Naive B cell (primary cell): ENCODE measurements at places on chromosomes 13 and 19. TPM values are rescaled to one million over a fixed set of nuclear protein-coding genes. Genes with fewer than 3 reads are reported as not detected.
A peak's percentile ranks its signal among the peaks of the same experiment; 100 is the strongest.

FGF14 gene
- not detected for polyA plus RNA-seq

CGB5 gene
- not detected for polyA plus RNA-seq

TLE2 gene
- not detected for polyA plus RNA-seq

CLPTM1 gene
- polyA plus RNA-seq, result 27.2 TPM

LILRB1 gene
- polyA plus RNA-seq, result 28.7 TPM

SLAIN1 gene
- 15.5 TPM for polyA plus RNA-seq

CD209 gene
- polyA plus RNA-seq, result not detected

B9D2 gene
- polyA plus RNA-seq, result 13.7 TPM

ZNF491 gene
- polyA plus RNA-seq, result not detected

TTYH1 gene
- polyA plus RNA-seq, result 0.06 TPM

USHBP1 gene
- not detected for polyA plus RNA-seq

SELENOV gene
- not detected for polyA plus RNA-seq

GRCh38 chr13:43770871-43771270 is 15.9 kb downstream of the ENOX1 start:
- no peaks in the 10 kb centered on the region for H3K4me1 ChIP-seq
- H3K27ac ChIP-seq, result no peak overlapping the region
- no peaks in the 10 kb centered on the region for H3K36me3 ChIP-seq
- no peak for DNase-seq
- no peak overlapping the region for H3K4me3 ChIP-seq

GRCh38 chr19:16040642-16041041 is 35.7 kb upstream of the TPM4 start:
- no peaks in the 10 kb centered on the region for H3K36me3 ChIP-seq
- peaks cover 8% of the 10 kb centered on the region for H3K4me1 ChIP-seq
- H3K4me3 ChIP-seq, result no peak overlapping the region
- H3K27me3 ChIP-seq, result no peaks in the 10 kb centered on the region
- no peak overlapping the region for H3K27ac ChIP-seq

DNA sequence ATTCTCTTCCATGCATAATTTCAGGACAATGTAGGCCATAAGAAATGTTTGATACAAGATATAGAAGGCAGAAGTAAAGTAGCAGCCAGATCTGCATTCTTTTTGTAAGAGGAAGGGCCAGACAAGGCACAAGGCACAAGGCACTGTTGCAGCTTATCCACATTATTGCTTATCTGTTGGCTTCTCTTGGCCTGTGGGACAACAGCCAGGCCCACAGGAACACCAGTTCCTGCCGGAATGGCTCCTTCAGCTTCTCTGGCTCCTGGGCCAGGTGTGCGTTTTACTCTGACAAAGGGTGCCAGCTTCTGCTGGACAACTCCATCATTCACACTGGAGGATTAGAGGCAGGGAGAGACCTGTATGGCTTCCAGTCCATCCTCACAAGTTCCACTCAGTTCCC is 29.2 kb downstream of the GPR180 start:
- no peak overlapping the region for H3K27ac ChIP-seq
- DNase-seq, result no peak
- H3K27me3 ChIP-seq, result no peaks in the 10 kb centered on the region
- H3K4me1 ChIP-seq, result no peaks in the 10 kb centered on the region
- H3K36me3 ChIP-seq, result peaks cover 23% of the 10 kb centered on the region

DNA sequence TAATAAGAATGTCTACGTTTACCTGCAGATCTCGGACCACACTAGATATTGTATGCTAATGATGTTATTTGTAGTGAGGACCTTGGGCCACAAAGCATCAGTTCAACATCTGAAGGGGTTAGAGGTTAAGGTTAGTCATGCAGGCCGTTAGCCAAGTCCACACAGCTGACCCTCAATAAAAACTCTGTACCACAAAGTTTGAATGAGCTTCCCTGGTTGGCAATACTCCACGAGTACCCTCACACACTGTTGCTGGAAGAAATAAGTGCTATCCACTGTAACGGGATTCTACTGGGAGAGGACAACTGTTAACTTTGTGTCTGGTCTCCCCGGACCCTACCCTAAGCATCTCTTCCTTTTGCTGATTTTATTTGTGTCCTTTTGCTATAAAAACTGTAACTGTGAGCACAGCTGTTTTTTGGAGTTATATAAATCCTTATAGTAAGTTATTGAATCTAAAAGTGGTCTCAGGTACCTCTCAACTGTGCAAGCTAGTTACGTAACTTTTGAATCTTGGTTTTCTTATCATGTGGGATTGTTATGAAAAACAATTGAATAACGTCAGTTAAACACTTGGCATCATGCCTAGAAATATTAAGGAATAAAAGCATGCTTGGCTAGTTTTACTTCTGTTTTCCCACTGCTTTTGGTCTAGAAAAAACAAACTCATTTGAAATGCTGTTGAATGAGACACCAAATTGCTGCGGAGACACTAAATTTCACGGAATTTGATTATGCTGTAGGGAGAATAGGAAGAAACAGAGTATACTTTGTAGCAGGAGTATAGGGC is 181.5 kb downstream of the DNAJC3 start:
- H3K27ac ChIP-seq, result no peak overlapping the region
- H3K27me3 ChIP-seq, result no peaks in the 10 kb centered on the region
- no peaks in the 10 kb centered on the region for H3K4me1 ChIP-seq
- no peak overlapping the region for H3K4me3 ChIP-seq
- H3K36me3 ChIP-seq, result no peaks in the 10 kb centered on the region

- peaks cover 34% of the 10 kb centered on the region for H3K27me3 ChIP-seq
- no peak overlapping the region for H3K4me3 ChIP-seq
- H3K27ac ChIP-seq, result no peak overlapping the region
- H3K4me1 ChIP-seq, result peaks cover 5% of the 10 kb centered on the region
- no peak for DNase-seq
Measured at GRCh38 chr13:31045286-31046081, 113.0 kb downstream of the TEX26 start.

GRCh38 chr19:49636233-49636932 is 3.6 kb downstream of the RRAS start:
- no peak for DNase-seq
- H3K4me1 ChIP-seq, result peaks cover 37% of the 10 kb centered on the region
- no peak overlapping the region for H3K27ac ChIP-seq

GRCh38 chr19:33903489-33903850 is 106.8 kb downstream of the KCTD15 start:
- H3K4me1 ChIP-seq, result no peaks in the 10 kb centered on the region
- no peak overlapping the region for H3K27ac ChIP-seq
- peaks cover 6% of the 10 kb centered on the region for H3K36me3 ChIP-seq

DNA sequence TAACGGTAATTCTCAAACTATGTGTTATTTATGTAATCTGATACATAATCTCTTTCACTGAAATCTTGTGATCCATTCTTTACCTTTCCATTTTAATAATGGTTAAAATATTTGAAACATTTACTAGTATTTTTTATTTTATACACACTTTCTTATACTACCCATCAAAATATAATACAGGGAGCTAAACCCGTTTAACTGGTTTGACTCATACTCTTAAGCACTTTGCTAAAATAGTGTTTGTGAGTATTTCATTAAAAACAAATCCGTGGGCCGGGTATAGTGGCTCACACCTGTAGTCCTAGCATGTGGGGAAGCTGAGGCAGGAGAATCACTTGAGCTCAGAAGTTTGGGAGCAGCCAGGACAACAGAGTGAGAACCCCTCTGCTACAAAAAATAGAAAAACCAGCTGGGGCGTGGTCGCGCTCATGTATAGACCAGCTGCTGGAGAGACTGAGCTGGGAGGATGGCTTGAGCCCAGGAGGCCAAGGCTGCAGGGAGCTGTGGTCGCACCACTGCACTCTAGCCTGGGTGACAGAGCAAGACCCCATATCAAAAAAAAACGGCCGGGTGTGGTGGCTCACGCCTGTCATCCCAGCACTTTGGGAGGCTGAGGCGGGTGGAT is 43.8 kb upstream of the DCUN1D2 start:
- no peaks in the 10 kb centered on the region for H3K27me3 ChIP-seq
- H3K36me3 ChIP-seq, result peaks cover 10% of the 10 kb centered on the region
- no peak overlapping the region for H3K27ac ChIP-seq
- no peak for DNase-seq

- peaks cover 4% of the 10 kb centered on the region for H3K4me1 ChIP-seq
- H3K27me3 ChIP-seq, result peaks cover 6% of the 10 kb centered on the region
- H3K36me3 ChIP-seq, result no peaks in the 10 kb centered on the region
Measured at GRCh38 chr13:98606296-98606695, 29.4 kb upstream of the STK24 start.

- no peak overlapping the region for H3K4me3 ChIP-seq
- no peak for DNase-seq
- peaks cover 26% of the 10 kb centered on the region for H3K27me3 ChIP-seq
- H3K27ac ChIP-seq, result no peak overlapping the region
Measured at GRCh38 chr13:79562557-79562956, 81.6 kb downstream of the NDFIP2 start.

DNA sequence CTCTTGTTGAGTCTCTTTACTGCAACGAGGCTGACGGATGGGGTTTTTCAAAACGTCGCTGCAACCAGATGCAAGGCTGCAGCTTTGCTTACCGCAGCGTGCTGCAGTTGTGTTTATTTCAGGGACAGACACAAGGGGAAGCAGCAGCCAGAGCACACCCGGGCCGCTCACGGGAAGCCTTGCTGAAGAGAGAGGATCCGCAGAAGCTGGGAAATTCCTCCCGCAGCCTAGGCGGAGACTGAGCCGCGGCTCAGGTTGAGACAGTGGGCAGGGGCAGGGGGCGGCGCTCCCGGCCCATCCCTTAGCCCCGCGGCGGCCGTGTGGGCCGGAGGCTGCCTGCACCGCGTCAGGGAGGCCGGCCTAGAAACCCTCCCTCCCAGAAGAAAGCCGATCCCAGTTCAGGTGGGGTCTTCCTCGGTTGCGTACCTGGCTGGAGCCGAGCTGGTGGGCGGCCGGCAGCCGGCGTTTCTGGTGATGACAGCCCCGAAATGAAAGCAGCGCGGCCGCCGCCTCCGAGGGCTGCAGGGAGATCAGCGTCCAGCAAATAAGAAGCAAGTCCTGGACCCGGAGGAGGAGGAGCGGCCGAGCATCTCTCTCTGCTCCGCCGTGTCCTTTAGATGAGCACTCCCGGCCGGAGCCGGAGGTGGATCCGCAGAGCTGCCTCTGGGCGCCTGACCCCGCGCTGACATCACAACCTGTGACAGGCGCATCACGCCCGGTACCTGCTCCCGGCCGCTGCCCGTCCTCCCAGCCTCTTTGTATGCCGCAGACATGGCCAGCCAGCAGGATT is at the start of gene FRY:
FRY (plus strand) TSS at position 750 of the 790 bp plus-strand sequence; CDS start at position 772, 22 bp downstream.
- H3K36me3 ChIP-seq, result no peaks in the 10 kb centered on the region
- peak within 1 kb of the TSS; percentile 97 for H3K4me3 ChIP-seq
- peaks cover 5% of the 10 kb centered on the region for H3K27me3 ChIP-seq

- no peak for DNase-seq
- no peaks in the 10 kb centered on the region for H3K27me3 ChIP-seq
- H3K4me1 ChIP-seq, result peaks cover 21% of the 10 kb centered on the region
- peaks cover 57% of the 10 kb centered on the region for H3K36me3 ChIP-seq
- H3K4me3 ChIP-seq, result no peak overlapping the region
Measured at GRCh38 chr19:52889931-52890330, 7.5 kb downstream of the ZNF320 start.

DNA sequence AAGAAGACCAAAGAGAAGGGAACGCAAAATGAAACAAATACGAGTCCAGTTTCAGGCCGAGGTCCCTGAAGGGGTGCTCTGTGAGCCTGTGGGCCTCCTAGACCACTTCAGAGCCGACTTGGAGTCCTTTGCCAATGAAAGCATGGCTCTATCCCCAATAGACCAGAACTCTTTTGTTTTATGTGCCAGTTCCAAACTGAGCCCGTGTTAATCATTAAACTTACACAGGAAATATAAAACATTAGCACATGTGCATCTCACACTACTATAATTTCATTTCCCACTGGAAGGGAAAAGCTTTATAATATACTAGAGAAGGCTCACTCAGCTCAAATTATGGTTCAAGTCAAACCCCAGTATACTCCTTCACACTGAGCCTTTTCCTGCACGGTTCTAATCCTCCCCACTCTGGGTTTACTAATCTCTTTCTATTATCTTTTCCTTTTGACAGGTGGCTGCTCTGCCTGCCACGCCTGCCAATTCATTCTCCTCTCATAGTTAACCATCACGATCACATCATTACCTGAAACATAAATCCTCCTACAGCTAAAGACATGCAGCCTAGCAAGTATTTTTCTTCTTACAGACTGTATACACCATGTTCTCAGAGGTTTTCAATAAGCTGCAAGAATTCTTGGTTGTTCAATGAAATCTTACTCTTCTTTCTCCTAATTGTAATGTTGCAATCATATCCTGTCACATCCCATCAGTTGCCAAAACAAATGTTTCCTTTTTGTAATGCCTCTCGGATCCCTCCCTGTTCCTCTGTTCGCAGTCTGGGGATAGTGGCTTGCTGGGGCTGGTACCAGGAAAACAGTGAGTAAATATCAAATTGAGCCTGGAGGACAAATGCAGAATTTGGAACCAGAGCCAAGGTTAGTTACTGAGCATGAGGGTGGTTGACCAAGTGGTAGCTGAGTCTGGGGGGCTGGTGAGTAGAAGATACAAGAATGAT is 18.8 kb upstream of the WASF3 start:
- H3K27me3 ChIP-seq, result peaks cover 24% of the 10 kb centered on the region
- H3K4me1 ChIP-seq, result no peaks in the 10 kb centered on the region
- H3K27ac ChIP-seq, result no peak overlapping the region
- no peak for DNase-seq

GRCh38 chr19:54549224-54549623 is 24.4 kb upstream of the LILRA2 start:
- no peaks in the 10 kb centered on the region for H3K36me3 ChIP-seq
- H3K4me1 ChIP-seq, result peaks cover 16% of the 10 kb centered on the region
- no peak overlapping the region for H3K27ac ChIP-seq
- H3K4me3 ChIP-seq, result no peak overlapping the region
- DNase-seq, result no peak

GRCh38 chr19:49896863-49897621 is at the start of gene IL4I1:
IL4I1 (minus strand) TSS chr19:49896887; CDS start chr19:49896160, 727 bp downstream.
- DNase-seq, result peak; percentile 84
- H3K4me3 ChIP-seq, result peak within 1 kb of the TSS; percentile 91
- H3K27me3 ChIP-seq, result no peaks in the 10 kb centered on the region

DNA sequence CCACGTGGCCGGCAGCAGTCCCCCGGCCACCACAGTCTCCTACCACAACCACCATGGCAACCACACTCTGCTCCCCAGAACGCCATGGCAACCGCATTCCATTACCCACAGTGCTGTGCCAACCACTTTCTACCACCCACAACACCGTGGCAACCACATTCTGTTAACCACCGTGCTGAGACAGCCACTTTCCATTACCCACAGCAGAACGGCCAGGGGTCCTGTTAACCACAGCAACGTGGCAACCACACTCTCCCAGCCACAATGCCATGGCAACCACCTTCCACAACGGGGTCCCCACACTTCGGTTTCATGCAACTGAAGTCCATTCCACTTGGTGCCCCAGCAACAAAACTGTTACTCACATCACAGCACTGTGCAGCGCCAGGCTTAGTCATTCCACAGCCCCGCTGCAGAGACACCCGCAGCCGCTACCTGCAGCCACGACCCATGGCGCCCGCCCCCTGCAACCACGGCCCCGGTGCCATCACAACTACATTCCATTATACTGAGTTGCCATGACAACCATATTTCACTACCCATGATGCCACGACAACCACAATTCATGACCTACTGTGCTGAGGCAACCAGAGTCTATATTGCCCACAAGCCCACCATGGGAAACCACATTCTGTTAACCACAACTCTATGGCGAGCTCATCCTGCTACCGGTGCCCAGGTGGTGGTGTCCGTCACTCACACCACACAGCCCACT is 10.0 kb downstream of the DPF1 start:
- H3K4me3 ChIP-seq, result no peak overlapping the region
- peaks cover 58% of the 10 kb centered on the region for H3K27me3 ChIP-seq
- peak; percentile 38 for DNase-seq
- H3K4me1 ChIP-seq, result peaks cover 32% of the 10 kb centered on the region
- peaks cover 12% of the 10 kb centered on the region for H3K36me3 ChIP-seq

- no peak overlapping the region for H3K27ac ChIP-seq
- no peak overlapping the region for H3K4me3 ChIP-seq
- no peaks in the 10 kb centered on the region for H3K36me3 ChIP-seq
- no peak for DNase-seq
- H3K27me3 ChIP-seq, result peaks cover 36% of the 10 kb centered on the region
- H3K4me1 ChIP-seq, result no peaks in the 10 kb centered on the region
Measured at GRCh38 chr13:109818886-109819285, 32.5 kb upstream of the IRS2 start.
